ENCODE measurements at places on chromosomes 5 and 9. TPM values are rescaled to one million over a fixed set of nuclear protein-coding genes. Genes with fewer than 3 reads are reported as not detected.

The TRMT10B gene
- total RNA-seq, result 8.8 TPM

The SPINK7 gene
- total RNA-seq, result not detected

The CTNND2 gene
- not detected for total RNA-seq

The LCN10 gene
- 1.6 TPM for total RNA-seq

The MED10 gene
- 48.7 TPM for total RNA-seq

The WNT8A gene
- total RNA-seq, result not detected

The GADD45G gene
- total RNA-seq, result 3.2 TPM

The IRX1 gene
- not detected for total RNA-seq

The GOLPH3 gene
- 101 TPM for total RNA-seq

The ANKHD1 gene
- 92.3 TPM for total RNA-seq

The ARID3C gene
- 0.34 TPM for total RNA-seq

The CCL27 gene
- total RNA-seq, result 0.29 TPM

The FRMPD1 gene
- total RNA-seq, result not detected

The CARTPT gene
- total RNA-seq, result not detected

The MTX3 gene
- 29.0 TPM for total RNA-seq

The PRRT1B gene
- not detected for total RNA-seq

All from activated CD8-positive, alpha-beta memory T cell treated with anti-CD3 and anti-CD28 coated beads for 36 hours (primary cell).